ENCODE measurements at places on chromosomes 6 and 20. TPM values are rescaled to one million over a fixed set of nuclear protein-coding genes. Genes with fewer than 3 reads are reported as not detected.

Gene ZNF334
- not detected for total RNA-seq

Gene UNC5CL
- total RNA-seq: 0.38 TPM

Gene MANEA
- total RNA-seq: 3.7 TPM

Gene PAK5
- not detected for total RNA-seq

Gene SIRPB2
- total RNA-seq: not detected
